ENCODE measurements at places on chromosomes 3 and 15.

GRCh38 chr3:27500035-27500434 lies 15.9 kb upstream of the SLC4A7 start:
- no peak for DNase-seq

DNA sequence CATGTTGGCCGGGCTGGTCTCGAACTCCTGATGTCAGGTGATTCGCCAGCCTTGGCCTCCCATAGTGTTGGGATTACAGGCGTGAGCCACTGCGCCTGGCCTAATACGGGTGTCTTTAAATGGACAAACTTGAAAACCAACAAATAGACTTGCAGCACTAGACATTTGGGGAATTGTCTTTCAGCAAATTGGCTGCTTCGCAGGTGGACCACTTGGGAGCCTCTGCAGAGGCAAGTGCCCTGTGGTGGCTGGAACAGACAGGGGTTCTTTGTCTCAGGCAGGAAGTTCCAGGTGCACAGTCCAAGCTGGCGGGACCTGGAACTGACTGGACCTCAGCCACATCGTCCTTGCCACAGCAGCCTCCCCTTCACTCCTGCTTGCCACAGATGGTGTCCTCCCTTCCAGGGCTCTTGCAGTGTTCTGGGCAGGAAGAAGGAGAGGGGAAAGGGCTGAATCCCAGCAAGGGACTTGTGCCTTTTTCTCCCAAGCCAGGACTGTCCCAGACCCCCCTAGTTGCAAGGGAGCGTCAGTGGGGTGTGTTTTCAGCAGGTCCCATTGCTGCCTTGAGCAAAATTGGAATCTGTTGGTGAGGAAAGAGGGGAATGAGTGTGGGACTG lies 94.3 kb downstream of the TBC1D2B start:
- no peak for DNase-seq

- DNase-seq: no peak
These were observed 77.5 kb upstream of the IL12A start for GRCh38 chr3:159910991-159911663.

DNA sequence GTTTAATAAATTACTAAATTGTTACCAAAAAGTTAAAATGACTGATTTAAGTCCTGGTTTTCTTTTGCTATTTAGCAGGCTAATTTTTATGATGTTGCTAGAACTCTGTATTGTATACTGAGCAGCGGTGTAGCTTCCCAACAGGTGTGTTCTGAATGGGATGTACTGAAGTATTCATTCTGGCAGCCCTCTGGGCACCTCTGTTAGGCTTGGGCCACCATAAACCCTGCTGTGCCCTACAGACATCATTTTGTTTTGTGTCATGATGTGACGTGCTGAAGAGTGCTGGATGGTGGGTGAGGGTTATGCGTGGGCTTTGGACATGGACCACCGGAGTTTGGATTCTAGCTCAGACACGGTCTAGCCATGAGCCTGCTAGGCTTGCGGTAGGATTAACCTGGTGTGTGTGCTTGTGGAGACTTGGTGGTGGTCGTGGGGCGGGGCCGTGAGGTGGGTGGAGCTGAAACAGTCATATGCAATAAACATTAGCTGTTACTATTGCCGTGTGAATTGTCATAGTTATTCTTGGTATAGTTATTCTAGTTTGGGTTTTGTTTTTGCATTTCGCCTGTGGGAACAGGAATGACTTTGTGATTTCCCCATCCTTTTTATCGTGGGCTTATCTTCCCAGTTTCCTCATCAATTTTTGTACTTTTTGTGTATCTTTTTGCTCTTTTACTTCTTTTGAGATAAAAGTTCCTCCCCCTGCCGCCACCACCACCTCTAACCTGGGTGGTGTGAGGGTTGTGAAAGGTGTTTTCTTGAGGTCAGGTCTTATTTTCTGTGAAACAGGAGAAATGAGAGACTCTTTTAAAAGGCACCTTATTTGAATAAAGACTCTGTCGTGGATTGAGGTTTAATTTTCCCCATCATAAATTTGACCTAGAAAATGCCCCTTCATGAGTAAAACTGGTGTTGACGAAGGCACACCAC lies 93.7 kb downstream of the MCTP2 start:
- no peak for DNase-seq

DNA sequence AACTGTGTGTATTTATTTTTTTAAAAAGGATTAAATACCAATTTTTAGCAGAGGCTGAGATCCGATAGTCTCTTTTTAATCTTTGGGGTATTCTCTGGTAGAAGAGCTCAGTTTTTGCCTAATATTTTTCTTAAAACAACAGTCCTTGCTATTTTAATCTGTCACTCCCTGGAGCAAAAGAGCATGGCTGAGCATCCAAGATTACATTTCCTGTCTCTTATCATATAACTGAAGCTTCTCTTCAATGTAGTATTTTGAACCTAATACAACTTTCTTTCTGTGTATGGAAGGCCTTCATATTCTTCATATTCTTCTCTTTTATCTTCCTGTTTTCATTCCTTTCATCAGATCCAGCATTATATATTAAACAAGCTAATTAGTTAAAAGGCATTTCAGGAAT lies 293.7 kb downstream of the NSUN3 start:
- DNase-seq: no peak

DNA sequence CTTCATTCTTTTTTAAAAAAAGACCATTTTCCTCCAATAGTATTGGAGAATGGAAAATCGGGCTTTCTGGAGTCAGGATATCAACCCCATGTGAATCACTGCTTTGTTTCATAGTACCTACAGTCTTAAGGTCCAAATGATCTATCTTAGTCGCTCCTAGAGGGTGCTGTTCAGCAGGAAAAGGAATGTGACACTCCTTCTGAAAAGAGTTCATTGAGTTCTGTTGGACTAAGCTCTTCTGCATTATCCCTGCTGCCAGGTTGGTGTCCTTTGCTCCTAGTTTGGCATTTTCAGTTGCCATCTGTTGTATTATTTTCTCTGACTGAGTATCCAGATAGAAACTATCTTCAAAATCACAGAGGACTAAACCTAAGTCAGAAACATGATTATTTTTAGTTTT lies 57.2 kb downstream of the POLQ start:
- DNase-seq: no peak

GRCh38 chr3:12097971-12098370 lies 60.7 kb downstream of the TIMP4 start:
- DNase-seq: no peak

GRCh38 chr3:17753632-17753992 lies 11.2 kb upstream of the TBC1D5 start:
- DNase-seq: no peak

GRCh38 chr3:12944849-12945248 lies 103.5 kb upstream of the RPL32 start:
- no peak for DNase-seq

DNA sequence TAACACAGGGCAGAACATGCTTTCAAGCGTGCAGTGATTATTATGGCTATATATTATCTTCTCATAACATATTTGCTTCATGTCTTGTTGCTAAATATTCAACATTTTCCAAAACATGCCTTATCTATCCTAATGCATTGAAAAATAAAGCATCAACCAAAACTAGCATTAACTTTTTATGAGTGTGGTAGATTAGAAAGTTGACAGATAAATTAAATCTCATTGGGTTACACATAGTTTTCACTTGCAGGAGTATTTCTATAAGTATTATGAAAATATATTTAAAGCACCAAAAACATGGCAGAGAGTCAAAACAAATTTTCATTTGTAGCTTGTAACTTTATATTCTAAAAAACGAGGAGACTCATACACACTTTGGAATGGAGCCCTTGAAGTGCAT lies 141.5 kb downstream of the CADM2 start:
- DNase-seq: no peak

- no peak for DNase-seq
These were observed 2.8 kb upstream of the ACVR2B start for GRCh38 chr3:38450853-38451252.

- no peak for DNase-seq
These were observed 283.1 kb upstream of the LRRFIP2 start for GRCh38 chr3:37457378-37458065.

- DNase-seq: no peak
These were observed 209.0 kb upstream of the ZNF385D start for GRCh38 chr3:21960033-21960432.

DNA sequence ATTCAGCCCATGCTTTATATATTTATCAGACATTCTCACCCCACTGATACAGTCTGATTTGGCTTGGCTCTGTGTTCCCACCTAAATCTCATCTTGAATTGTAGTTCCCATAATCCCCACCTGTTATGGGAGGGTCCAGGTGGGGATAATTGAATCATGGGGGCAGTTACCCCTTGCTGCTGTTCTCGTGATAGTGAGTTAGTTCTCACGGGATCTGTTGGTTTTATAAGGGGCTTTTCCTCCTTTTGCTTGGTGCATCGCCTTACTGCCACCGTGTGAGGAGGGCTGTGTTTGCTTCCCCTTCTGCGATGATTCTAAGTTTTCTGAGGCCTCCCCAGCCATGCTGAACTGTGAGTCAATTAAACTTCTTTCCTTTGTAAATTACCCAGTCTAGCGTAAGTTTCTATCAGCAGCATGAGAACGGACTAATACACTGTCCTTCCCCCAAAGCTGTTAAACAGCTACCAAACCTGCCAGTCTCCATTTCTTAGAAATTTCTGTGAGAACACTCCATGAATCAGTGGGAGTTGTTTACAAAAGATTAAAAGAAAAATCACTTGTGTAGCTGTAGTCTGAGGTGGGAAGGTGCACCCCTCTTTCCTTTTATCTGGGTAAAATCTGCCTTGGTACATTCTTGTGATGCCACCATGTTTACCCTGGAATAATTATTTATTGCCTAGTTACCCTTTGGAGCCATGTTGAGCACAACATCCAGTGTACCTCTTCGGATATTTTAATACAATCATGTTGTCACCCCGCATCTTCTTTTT lies 160.5 kb downstream of the THSD4 start:
- DNase-seq: no peak

GRCh38 chr3:159951540-159951939 lies 37.1 kb upstream of the IL12A start:
- no peak for DNase-seq

- no peak for DNase-seq
These were observed 31.5 kb downstream of the CRTAP start for GRCh38 chr3:33145221-33145900.
